Vagina (tissue), 2 donors: ENCODE measurements at places on chromosomes 11 and 22.

DNA sequence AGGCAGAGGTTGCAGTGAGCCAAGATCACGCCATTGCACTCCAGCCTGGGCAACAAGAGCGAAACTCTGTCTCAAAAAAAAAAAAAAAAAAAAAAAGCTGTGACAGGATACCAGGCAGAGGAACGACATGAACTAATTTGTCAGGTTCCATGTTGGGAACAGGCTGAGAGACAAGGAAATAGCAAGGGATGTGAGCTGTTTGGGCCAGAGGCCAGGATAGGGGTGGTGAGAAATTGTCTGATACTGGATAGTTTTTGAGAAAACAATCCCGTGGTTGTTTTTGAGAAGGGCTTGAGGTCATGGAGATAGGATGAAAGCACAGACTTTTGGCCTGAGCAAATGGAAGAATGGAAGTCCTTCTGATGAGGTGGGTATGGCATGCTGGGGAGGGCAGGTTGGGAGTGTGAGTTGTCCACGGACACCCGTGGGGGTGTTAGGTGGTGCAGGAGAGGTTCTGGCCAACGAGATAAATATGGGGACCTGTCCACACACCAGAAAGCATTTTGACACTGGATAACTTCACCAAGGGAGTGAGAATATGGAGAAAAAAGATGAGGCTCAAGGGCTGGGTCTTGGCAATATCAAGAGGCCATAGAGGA is 13.7 kb downstream of the PIWIL3 start:
- H3K27me3 ChIP-seq = no peaks in the 10 kb centered on the region
- H3K4me1 ChIP-seq = no peaks in the 10 kb centered on the region
- no peak for DNase-seq
- H3K36me3 ChIP-seq = no peaks in the 10 kb centered on the region
- H3K4me3 ChIP-seq = no peak overlapping the region
- no peak overlapping the region for H3K27ac ChIP-seq

GRCh38 chr11:35907648-35908431 is 36.0 kb upstream of the LDLRAD3 start:
- no peaks in the 10 kb centered on the region for H3K27me3 ChIP-seq
- H3K4me1 ChIP-seq = peaks cover 16% of the 10 kb centered on the region
- no peak overlapping the region for H3K27ac ChIP-seq

GRCh38 chr11:5684036-5684645 is 733 bp downstream of the TRIM5 start:
- no peaks in the 10 kb centered on the region for H3K27me3 ChIP-seq
- DNase-seq = no peak
- peak overlapping the region; percentile 97 for H3K27ac ChIP-seq
- H3K36me3 ChIP-seq = no peaks in the 10 kb centered on the region
- peak overlapping the region; percentile 53 for H3K4me3 ChIP-seq

DNA sequence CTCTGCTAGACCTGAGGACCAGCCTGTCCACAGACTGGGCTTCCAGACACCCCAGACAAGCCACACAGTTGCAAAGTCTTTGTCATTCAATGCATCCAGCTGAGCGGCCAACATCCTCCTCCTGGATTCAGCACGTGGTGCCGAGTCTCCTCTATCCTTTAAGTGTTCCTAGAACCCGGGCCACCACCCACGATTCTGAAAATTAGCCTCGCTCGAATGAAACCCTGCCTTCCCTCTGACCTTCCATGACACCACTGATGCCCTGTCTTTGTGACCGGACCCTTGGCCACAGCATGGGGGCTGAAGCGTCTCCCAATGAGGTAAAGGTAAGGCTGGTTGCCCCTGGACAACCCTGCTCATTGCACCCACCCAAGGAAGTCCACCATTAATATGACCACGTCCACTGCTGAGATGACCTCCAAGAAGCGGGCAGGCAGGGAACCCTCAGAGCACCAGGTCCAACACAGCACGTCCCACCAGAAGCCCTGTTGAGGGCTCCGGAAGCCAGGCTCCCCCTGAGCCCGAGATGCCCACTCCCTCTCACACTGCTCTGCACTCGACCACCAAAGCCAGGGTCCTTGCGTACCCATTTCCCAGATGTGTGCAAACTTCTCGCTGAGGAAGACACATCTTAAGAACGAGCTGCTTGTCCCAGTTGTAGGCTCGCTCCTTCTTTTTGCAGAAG is 279.0 kb downstream of the CTTN start:
- no peaks in the 10 kb centered on the region for H3K27me3 ChIP-seq
- no peaks in the 10 kb centered on the region for H3K36me3 ChIP-seq
- no peak for DNase-seq
- H3K4me3 ChIP-seq = no peak overlapping the region
- no peak overlapping the region for H3K27ac ChIP-seq
- no peaks in the 10 kb centered on the region for H3K4me1 ChIP-seq

DNA sequence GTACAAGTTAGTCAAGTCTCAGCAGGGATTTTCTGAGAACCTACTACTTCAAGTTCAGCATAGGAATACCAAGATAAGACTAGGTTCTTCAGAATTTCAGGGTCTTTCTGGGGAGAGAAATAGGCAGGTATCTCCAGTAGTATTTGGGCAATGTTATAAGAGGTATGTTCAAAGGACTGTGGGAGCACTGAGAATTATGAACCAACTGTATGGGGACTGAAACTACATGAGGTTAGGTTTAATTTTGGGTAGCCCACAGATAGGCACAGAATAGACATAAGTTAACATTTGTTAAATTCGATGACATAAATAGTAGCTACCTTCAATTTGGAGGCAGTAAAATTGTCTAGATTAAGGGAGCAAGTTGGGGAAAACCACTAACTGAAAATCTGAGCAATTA is 9.2 kb upstream of the GAB2 start:
- H3K36me3 ChIP-seq = no peaks in the 10 kb centered on the region
- no peak overlapping the region for H3K4me3 ChIP-seq

DNA sequence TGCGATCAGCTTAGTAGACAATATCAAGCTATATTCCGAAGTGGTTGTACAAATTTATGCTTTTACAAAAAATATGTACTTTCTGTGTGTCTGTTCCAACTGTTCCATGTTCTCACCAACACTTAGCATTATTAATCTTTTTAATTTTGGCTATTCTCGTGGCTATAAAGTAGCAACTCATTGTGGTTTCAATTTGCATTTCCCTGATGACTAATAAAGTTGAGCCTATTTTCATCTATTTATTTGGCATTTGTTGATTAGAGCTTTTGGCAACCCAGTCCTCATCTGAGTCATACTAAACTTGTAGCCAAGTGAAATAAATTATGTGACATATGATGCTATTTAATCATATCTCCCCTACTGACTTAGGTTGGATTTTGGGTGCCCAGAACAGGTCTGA is 115.9 kb downstream of the FBXO7 start:
- no peak overlapping the region for H3K27ac ChIP-seq
- H3K4me3 ChIP-seq = no peak overlapping the region
- no peak for DNase-seq
- no peaks in the 10 kb centered on the region for H3K27me3 ChIP-seq
- H3K4me1 ChIP-seq = peaks cover 5% of the 10 kb centered on the region
- H3K36me3 ChIP-seq = no peaks in the 10 kb centered on the region

- peaks cover 14% of the 10 kb centered on the region for H3K36me3 ChIP-seq
- no peak for DNase-seq
- H3K27me3 ChIP-seq = no peaks in the 10 kb centered on the region
Measured at GRCh38 chr11:61854966-61855714, 27.0 kb downstream of the FADS2 start.

DNA sequence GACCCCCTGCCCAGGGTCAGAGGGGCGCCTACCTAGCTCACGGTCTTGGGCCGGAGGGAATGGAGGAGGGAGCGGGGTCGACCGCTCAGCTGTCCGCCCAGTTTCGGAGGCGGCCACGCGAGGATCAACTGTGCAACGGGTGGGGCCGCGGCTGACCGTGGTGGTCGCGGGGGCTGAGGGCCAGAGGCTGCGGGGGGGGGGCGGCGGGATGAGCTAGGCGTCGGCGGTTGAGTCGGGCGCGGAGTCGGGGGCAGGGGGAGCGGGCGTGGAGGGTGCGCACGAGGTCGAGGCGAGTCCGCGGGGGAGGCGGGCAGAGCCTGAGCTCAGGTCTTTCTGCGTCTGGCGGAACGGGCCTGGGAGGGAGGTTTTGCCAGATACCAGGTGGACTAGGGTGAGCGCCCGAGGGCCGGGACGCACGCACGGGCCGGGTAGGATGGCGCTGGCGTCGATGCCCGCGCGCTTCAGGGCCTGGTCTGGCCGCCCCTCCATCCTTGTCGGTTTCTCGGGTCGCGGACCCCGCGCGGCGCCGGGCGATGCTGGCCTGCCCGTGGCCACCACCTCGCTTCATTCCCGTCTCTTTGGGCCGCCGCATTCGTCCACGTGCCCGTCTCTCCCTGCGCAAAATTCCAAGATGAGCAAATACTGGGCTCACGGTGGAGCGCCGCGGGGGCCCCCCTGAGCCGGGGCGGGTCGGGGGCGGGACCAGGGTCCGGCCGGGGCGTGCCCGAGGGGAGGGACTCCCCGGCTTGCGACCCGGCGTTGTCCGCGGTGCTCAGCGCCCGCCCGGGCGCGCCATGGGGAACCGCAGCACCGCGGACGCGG is at the start of gene DRD4:
Gene DRD4, plus strand, starts transcription at position 759 of the 822 bp plus-strand sequence. Its CDS starts 36 bp downstream, at position 795.
- H3K4me1 ChIP-seq = peaks cover 17% of the 10 kb centered on the region
- H3K4me3 ChIP-seq = peak within 1 kb of the TSS; percentile 46
- H3K27ac ChIP-seq = no peak within 1 kb of the TSS
- H3K27me3 ChIP-seq = no peaks in the 10 kb centered on the region
- H3K36me3 ChIP-seq = no peaks in the 10 kb centered on the region

DNA sequence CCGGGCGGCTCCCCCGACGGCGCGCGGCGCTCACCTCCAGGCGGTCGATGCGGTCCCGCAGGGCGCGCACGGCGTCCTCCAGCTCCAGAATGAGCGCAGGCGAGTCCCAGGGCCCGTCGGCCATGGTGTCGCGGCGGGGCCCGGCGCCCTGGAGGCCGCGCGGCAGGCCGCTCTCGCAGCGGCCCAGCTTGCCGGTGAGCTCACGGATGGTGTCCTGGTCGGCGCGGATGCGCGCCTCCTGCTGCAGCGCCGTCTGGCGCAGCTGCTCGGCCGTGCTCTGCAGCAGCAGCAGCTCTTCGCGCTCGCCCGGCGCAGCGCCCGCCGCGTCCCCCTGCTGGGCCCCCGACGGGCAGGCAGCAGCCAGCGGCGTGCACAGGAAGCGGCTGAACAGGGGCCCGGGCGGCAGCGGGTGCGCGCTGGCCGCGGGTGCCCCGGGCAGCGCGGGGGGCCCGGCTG is 599 bp downstream of the NPTXR start:
- H3K27ac ChIP-seq = peak overlapping the region; percentile 58
- no peaks in the 10 kb centered on the region for H3K27me3 ChIP-seq
- H3K36me3 ChIP-seq = no peaks in the 10 kb centered on the region
- peaks cover 26% of the 10 kb centered on the region for H3K4me1 ChIP-seq
- DNase-seq = no peak

DNA sequence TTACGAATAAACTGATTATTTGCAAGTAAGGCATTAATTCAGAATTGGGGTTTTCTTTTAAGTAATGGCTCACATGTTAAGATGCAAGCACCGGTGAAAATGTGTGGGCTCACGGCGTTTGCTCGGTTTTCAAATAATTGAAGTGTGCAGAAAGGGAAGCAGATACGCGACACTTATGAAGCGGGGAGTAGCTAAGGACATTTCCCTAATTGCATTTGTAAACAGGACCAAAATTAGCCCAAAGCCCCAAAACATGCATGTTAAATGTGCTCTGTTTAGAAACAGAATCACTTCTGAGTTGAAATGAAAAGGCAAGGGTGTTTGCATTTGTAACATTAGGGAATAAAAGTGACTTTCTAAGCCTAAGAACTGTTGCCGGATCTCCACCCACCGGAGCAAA is 61.3 kb downstream of the ELFN2 start:
- DNase-seq = no peak
- no peaks in the 10 kb centered on the region for H3K27me3 ChIP-seq
- H3K4me3 ChIP-seq = no peak overlapping the region
- H3K27ac ChIP-seq = no peak overlapping the region
- H3K4me1 ChIP-seq = no peaks in the 10 kb centered on the region

DNA sequence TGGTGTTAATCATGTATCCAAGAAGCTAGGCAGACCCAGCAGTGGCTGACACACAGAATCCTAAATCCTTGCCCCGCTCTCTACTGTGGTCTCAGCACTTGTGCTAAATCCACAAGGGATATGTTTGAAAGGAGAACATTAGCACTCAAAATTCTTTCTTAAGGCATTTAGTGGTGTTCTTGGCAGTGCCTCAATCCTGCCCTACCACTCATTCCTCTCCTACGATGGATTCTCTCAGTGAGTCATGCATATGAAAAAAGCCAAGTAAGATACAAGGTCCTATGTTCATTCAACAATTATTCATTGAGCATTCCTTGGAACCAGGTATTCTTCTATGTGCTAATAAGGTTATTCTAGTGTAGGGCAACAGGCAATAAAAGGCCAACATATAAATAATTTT is 31.2 kb downstream of the RRP8 start:
- H3K36me3 ChIP-seq = no peaks in the 10 kb centered on the region
- H3K27ac ChIP-seq = no peak overlapping the region
- peaks cover 20% of the 10 kb centered on the region for H3K4me1 ChIP-seq
- H3K4me3 ChIP-seq = no peak overlapping the region
- no peaks in the 10 kb centered on the region for H3K27me3 ChIP-seq

DNA sequence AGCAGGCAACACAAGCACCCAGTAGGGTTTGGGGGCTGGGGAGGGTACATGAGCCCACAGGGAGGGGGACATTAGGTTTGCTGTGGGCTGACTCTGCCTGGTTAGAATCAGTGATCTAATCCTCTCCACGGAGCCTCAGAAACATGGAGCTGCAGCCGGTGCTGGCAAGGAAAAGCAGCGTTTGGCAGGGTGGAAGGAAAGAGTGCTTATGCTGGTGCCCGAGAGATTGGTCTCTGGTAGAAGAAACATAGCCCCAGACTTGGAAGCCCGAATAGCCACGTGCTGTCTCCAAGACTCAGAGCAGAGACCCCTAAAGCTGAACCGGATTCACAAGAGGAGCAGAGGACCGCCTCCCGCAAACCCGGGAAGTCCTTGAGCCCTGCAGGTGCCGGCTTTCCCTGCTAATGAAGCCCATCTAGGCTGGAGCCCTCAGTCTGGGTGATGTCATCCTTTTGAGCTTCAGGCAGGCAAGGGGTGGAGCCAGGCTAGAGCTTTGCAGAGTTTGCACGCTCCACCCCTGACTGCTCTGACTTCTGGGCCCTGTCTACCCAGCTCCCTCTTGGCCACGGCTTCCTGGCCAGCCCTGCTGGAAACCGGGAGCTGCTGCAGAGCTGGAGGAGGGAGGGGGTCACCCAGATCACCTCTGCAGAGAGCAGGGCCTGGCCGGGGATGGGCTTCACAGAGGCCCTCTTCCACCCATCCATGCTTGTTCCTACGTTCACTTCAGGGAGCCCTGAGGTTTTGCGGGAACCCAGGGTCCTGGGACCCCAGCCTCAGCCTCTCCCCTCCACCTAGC is 35.0 kb upstream of the JAM3 start:
- H3K4me3 ChIP-seq = peak overlapping the region; percentile 31
- H3K36me3 ChIP-seq = no peaks in the 10 kb centered on the region
- peaks cover 50% of the 10 kb centered on the region for H3K4me1 ChIP-seq
- DNase-seq = no peak
- no peaks in the 10 kb centered on the region for H3K27me3 ChIP-seq

DNA sequence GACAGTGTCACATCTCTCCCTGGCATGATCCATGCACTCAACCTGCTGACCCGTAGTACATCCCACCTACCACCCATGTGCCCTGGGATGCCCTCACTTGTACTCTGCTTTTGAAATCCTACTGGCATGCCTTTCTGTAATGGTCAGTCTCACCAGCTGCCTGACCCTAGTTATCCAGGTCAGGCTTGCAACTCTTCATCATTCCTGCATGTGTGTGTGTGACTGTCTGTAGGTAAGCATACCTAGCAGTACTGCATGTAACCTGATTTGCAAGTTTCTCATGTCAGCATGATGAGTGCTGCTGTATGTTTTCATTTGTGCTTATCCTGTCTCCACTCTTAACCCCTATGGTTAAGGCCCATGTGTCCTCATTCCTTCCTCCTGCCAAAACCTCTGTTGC is 202.0 kb upstream of the MTNR1B start:
- no peak overlapping the region for H3K4me3 ChIP-seq
- H3K36me3 ChIP-seq = no peaks in the 10 kb centered on the region
- no peaks in the 10 kb centered on the region for H3K27me3 ChIP-seq
